ENCODE measurements at places on chromosomes 2 and 18.
A peak's percentile ranks its signal among the peaks of the same experiment; 100 is the strongest.

- DNase-seq: no peak
These were observed 32.3 kb downstream of the RALBP1 start for GRCh38 chr18:9507565-9508088.

- DNase-seq: no peak
These were observed 45.6 kb downstream of the HDLBP start for GRCh38 chr2:241269707-241270520.

GRCh38 chr18:61554946-61555361 lies 221.7 kb downstream of the CDH20 start:
- DNase-seq: no peak

- DNase-seq: peak; percentile 32
These were observed 325.4 kb upstream of the FIGN start for GRCh38 chr2:164061129-164061746.

- no peak for DNase-seq
These were observed 274.7 kb downstream of the RNF144A start for GRCh38 chr2:7191932-7192331.

DNA sequence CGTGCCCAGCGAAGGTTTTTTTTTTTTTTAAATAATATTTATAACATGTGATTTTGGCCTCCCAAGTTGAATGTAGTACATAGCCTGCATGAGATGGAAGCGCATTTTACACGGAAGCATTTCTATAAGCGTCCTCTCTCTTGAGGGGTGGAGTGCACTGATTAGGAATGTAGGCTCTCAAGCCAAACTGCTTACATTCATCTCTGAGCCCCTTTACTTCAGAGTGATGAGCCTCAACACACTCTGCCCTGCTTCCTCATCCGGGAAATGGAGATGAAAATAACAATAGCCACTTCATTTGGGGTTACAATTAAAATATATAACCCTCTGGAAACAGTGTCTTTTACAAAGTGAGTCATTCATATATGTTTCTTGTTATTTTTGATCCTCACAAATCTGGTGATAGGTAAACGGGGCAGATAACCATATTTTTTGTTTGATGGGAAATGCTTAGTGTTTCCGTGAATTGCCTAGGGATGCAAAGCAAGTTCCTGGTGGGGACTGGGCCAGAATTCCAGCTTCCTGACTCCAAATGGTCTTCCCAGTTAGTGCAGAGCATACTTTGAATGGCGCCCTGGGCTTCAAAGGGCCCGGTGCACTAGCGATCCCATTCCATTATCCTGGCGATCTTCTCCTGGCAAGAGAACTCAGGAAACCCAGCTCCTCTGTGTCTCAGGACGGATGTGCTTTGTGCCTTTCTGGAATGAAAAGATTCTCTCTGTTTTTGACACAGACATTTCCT lies 124.3 kb downstream of the PIEZO2 start:
- no peak for DNase-seq

Measured in NCI-H1694 treated with DMSO at 0.1 percent for 48 hours (cell line).